ENCODE measurements at places on chromosomes 1 and 21. TPM values are rescaled to one million over a fixed set of nuclear protein-coding genes. Genes with fewer than 3 reads are reported as not detected.

DNA sequence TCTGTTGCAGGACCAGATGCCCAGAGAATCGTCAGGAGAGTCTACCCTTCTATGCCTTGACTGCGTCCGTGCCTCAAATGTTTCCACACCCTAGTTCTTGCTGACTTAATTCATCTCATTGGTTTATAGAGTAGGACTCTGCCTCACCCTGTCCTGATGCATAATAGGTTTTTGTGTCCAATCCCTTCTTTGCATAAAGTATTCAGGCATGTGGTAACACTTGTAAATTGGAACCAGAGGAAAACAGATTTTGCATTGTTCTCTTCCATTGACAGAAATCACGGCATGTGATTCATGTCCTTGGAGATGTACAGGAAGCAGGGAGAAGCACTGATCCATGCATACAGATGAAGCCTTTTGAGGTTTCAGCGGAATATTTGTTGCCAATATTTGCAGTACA is 29.5 kb downstream of the PLPPR5 start:
- no peak for DNase-seq

GRCh38 chr1:205470131-205470530 is 14.3 kb upstream of the BLACAT1 start:
- DNase-seq: no peak

DNA sequence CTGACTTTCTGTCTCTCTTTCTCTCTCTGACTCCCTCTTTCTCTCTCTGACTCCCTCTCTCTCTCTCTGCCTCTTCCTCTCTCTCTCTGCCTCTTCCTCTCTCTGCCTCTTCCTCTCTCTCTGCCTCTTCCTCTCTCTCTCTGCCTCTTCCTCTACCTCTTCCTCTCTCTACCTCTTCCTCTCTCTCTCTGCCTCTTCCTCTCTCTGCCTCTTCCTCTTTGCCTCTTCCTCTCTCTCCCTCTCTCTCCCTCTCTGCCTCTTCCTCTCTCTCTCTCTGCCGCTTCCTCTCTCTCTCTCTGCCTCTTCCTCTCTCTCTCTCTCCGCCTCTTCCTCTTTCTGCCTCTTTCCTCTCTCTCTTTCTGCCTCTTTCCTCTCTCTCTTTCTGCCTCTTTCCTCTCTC is 18.6 kb upstream of the ANKRD45 start:
- DNase-seq: no peak

DNA sequence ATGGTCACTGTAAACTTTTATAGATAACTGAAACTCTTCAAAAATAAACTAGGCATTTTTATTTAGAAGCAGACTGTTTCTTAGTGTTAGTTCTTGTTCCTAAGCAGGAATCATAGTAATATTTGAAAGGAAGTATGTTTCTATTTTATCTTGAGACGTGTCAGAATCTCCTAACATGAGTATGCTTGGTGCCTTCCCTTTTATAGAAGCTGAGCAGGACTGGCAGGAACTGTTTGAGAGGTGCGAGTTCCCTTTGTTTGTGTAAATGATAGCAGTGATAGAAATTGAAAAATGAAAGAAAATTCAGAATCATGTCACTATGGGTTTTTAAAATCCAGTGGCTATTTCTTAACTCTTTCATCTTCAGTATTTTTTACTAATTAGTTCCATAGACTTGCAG is 56.9 kb downstream of the LRRC8D start:
- DNase-seq: no peak

GRCh38 chr1:52343979-52344378 is 22.0 kb downstream of the CC2D1B start:
- no peak for DNase-seq

GRCh38 chr1:205491794-205492193 is 12.7 kb upstream of the CDK18 start:
- DNase-seq: no peak

DNA sequence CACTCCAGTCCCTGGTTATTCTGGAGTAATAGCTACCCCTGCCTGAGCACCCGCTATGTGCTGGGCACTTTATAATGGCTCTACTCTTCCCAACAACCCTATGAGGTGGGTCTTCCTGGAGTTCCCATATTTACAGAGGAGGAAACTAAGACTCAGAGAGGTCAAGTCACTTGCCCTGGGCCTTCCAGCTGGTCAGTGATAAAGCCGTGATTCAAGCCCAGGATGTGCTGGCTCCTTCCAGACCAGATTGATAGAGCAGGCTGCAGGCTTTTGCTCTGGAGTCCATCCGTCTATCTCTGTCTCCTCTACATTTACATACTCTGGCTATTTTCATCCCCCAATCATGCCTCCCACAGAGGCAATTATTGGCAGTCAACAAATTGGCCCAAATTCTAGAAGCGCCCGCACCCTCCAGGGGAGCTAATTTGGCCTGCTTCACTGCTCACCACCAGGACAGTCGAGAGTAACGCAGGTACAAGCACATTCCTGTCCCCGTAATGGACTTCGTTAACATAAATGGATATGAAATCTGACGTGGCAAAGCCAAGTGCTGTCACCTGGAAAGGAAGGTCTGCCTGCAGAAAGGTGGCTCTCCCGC is 39.8 kb upstream of the SELENON start:
- DNase-seq: no peak

DNA sequence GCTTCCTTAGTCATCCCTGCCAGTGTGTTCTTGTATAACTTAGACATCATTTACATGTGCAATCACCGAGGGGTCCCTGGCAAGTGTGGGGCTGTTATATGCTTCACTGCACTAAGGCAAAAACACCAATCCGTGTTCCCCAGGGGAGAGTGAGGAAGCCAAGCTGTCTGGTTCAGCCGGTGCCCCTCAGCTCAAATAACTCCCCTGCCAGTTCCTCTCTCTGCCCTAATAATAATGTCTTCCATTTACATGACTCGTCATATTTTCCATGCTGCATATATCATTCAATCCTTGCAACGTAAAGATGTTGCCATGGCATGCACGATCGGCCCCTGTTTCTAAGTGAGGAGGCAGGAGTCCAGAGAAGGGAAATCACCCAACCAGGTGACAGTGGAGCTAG is 24.4 kb upstream of the NDC1 start:
- DNase-seq: no peak

- DNase-seq: no peak
Measured at GRCh38 chr1:236837897-236838296, 42.8 kb downstream of the MTR start.

GRCh38 chr1:230365723-230366307 is 60.3 kb downstream of the PGBD5 start:
- no peak for DNase-seq

- no peak for DNase-seq
Measured at GRCh38 chr1:6292102-6292501, 31.2 kb upstream of the GPR153 start.

- no peak for DNase-seq
Measured at GRCh38 chr1:37989361-37989930, 376 bp downstream of the SF3A3 start.

DNA sequence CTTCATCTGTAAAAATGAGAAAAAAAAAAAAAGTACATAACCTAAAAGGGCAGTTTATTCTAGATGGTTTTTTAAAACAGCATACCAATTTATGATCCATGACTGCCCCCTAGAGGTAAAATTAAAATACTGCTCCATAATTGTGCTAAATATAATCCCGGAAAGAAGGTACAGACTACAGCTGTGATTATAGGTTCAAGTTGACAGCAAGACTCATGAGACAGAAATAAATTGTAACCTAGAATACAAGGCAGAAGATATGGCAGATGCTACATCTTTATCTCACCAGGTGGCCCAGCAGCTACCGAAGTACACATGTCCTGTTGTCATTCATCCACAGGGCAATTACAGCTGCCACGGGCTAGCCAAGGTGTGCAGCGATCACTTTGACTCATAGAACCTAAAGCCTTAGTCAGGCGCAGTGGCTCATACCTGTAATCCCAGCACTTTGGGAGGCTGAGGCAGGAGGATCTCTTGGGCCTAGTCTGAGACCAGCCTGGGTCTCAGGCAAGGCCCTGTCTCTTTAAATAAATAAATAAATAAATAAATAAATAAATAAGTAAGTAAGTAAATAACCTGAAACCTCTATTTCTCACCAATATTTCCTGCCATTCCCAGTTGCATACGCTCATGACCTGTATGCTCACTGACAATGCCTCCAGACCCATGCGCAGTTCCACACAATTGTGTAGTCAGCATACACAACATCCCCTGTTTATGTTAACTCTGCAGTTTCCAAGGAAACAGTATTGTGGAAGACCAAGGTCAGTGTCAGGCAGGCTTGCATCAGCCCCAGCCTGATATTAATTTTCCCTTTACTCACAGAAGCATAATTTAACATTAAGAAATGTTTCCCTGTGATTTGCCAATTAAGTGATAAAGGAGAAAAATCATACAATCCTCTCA is 18.3 kb upstream of the PPIE start:
- no peak for DNase-seq

DNA sequence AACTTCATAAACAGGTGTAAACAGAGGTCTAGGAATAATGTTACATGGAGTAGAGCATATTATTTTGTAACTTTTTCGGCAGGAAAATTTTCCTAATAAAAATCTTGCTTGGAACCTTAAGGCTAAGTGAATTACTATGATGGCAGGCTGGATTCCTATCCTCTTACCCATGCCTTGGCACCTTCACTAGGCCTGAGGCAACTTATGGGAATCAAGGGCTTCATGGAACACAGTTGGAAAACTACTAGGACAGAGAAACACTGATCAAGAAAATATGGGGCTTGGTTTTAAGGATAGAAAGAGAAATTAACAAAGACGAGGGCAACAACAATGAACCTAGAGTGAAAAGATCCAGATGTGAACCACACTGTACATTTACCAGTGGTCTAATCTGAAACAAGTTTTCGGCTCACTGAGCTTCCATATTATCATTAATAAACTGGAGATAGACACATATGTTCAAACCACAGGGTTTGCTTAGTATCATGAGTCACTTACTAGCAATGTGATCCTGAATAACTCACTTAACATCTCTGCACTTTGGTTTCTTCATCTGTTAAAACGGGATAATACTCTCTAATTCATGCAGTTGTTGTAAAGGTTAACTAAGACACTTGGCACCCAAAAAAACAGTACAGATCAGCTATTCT is 68.5 kb downstream of the GPATCH2 start:
- DNase-seq: no peak

DNA sequence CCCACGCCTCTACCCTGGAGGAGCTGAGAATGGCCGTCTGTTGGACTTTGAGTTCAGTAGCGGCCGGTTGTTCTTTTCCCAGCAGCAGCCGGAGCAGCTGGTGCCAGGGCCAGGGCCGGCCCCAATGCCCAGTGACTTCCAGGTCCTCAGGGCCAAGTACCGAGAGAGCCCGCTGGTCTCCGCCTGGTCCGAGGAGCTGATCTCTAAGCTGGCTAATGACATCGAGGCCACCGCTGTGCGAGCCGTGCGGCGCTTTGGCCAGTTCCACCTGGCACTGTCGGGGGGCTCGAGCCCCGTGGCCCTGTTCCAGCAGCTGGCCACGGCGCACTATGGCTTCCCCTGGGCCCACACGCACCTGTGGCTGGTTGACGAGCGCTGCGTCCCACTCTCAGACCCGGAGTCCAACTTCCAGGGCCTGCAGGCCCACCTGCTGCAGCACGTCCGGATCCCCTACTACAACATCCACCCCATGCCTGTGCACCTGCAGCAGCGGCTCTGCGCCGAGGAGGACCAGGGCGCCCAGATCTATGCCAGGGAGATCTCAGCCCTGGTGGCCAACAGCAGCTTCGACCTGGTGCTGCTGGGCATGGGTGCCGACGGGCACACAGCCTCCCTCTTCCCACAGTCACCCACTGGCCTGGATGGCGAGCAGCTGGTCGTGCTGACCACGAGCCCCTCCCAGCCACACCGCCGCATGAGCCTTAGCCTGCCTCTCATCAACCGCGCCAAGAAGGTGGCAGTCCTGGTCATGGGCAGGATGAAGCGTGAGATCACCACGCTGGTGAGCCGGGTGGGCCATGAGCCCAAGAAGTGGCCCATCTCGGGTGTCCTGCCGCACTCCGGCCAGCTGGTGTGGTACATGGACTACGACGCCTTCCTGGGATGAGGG is 28.5 kb upstream of the SPSB1 start:
- no peak for DNase-seq

DNA sequence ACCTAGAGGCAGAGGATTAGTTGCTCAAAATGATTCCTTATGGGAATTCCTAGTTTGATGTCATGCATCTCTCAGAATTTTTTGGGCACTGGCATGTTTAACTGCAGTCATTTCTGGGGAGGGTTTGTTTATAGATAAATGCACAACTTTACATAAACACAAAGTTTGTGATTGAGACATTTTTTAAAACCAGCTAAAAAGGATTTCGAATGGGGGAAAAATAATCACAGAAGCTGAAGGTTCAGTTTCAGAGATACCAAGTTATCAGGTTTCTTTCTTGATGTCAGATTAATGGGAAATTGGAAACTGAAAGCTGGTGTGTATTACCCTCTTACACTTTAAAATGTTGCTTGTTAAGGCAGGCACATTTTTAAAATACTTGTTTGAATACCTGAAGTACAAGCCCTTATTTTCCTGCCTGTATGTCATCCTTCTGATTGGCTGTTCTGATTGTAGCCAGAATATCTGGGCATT is 72.1 kb downstream of the DISP1 start:
- DNase-seq: no peak

DNA sequence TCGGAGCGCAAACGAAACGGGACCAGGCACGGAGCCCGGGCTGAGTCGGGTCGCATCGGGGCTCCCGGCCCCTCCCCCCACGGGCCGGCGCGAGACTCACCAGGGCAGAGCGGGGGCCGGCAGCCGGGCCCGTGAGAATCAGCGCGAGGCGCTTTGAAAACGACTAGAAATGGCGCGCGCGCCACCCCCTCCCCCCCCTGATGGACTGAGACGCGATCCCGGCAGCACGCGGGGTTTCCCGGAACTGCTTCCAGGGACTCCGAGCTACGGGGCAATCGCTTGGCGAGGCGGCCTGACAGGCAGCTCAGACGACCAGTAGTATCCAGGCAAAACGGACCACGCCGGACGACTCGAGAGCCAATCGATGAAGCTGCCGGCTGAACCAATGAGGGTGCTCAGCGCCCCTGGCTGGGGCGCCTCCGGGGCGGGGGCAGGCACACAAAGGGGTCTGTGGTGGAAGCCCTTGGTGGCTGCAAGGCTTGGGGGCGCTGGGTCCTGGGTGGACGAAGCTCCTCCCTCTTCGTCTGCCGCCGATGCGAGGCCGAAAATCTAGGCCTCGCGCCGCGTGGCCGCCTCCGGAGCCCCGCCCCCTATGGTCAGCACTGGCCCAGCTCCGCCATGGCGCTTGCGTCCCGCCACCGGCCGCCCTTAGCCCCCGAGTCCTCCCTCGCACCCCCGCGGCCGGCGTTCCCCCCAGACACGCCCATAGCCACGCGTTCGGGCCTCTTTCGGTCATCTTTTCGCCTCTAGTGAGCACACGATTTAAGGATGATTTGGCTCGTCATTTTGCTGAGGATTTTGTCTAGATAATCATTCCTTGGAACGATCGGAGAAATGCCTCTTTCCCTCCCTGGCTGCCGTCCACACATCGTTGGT is at the start of gene HNRNPR:
TSS of gene HNRNPR (minus strand) at position 174 of the 876 bp plus-strand sequence. CDS start 3,276 bp downstream, outside the sequence.
- DNase-seq: peak; percentile 99

The IGSF21 gene
- total RNA-seq: 45.9 TPM

The RGS4 gene
- 1.9 TPM for total RNA-seq

The SELL gene
- total RNA-seq: 0.47 TPM

The GNAT2 gene
- not detected for total RNA-seq

The ORC1 gene
- total RNA-seq: 0.94 TPM

The SMPDL3B gene
- not detected for total RNA-seq

The PTPN7 gene
- 0.16 TPM for total RNA-seq

The CNKSR1 gene
- total RNA-seq: 3.1 TPM

The C1orf94 gene
- total RNA-seq: 0.31 TPM

The PROX1 gene
- total RNA-seq: 14.8 TPM

The COL9A2 gene
- 17.5 TPM for total RNA-seq
